Fibroblast of the aortic adventitia (primary cell): ENCODE measurements at places on chromosomes 16 and 17. TPM values are rescaled to one million over a fixed set of nuclear protein-coding genes. Genes with fewer than 3 reads are reported as not detected.

DNA sequence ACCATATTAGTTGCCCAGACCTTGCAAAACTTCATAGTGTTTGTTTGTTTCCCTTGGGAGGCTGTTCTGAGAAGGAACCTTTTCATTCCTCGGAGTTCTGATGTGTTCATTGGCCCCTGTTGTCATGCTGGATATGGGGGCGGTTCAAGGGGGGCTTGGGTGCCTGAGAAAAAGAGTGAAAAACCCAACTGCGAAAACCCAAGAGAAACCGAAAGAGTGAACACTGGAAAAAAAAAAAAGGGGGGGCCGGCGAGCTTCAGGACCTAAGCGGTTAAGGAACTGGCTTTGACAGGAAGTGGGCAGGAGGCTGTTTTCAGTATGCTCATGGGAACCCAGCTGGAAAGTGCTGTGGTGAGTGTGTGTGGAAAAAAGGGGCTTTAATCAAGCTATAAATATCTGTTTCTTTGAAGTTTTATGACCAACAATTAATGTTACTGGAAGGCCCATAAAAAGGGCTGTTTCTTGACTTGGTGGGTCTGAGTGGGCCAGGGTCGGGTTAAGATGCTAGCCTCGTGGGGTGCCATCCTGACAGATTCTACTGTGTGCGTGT is 510.7 kb downstream of the MAF start:
- DNase-seq, result no peak

GRCh38 chr17:6304894-6305612 is 129.9 kb downstream of the AIPL1 start:
- no peak for DNase-seq

DNA sequence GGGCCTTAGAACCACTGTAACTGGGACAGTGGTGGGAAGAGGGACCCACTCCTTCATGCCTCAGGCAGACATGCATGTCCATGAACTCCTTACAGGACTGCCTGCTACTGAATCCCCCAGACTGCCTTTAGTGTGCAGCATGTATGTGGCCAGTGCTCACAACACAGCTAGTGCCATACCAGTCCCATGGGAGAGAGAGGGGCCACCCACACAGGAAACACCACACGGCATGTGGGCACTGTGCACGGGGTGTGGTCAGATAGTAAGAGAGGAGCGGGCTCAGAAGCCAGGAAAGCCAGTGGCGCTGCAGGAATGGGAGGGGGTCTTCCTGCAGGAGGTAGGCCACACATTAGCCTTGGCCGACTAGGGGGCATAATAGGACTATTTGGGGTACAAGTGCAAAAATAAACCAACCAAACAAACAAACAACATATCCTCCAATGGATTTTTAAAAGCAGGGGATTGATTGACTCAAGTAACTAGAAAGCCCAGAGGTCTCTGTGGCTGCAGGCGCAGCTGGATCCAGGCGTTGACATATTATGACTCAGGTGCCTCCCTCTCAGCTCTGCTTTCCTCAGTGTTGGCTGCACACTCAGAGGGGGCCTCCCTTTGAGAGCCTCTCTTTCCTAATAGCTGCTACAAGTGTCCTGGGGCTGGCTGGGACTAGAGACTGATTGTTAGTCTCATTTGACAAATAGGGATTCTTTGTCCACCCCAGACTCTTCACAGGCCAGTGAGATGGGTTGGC is 104.4 kb downstream of the AMFR start:
- no peak for DNase-seq

DNA sequence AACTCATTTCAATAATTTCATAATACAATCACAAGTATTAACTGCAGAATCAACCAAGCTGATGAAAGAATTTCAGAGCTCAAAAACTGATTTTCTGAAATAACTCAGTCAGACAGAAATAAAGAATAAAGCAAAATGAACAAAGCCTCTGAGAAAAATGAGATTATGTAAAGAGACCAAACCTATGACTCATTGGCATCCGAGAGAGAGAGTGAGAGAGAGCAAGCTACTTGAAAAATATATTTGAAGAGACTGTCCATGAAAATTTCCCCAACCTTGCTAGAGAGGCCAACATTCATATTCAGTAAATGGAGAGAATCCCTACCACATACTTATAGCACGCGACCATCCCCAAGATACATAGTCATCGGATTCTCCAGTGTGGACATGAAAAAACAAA is 1376.4 kb downstream of the CDH11 start:
- no peak for DNase-seq

GRCh38 chr17:63405741-63406261 is 40.3 kb downstream of the CYB561 start:
- peak; percentile 86 for DNase-seq

DNA sequence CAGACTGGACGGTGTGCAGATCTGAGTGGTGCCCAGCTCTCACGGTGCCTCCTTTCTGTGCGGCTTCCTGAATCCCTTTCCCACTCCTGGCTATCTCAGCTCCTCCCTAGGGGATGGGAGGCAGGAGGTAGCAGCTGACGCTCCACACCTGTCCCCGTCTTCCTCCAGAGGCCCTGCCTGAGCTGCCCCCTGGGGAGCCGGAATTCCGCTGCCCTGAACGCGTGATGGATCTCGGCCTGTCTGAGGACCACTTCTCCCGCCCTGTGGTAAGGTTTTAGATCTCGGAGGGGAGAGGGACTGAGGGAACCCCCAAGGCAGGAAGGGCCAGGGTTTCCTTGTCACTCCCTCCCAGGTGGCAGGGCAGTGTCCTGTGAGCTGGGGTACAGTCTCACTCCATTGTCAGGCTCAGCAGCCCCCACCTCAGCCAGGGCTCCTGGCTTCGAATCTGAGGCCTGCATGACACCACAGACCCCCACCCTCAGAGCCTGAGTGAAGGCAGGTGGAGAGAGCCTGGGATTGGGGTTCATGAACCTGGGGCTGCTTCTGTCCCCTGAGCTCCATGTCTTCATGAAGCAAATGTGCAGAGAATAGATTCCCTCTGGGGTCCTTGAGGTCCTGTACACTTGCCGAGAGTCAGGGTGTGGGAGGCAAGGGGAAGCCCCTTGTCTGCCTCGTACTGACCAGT is 6.6 kb downstream of the DEF8 start:
- no peak for DNase-seq

GRCh38 chr16:726438-727290 is at the start of the genes CCDC78 and HAGHL:
Gene CCDC78 (minus strand): TSS chr16:726443. CDS start chr16:726367, 76 bp downstream.
Gene HAGHL (plus strand): TSS chr16:727106. CDS start chr16:727510, 404 bp downstream.
- no peak for DNase-seq

ODAD4 gene
- 0.16 and 1.2 TPM in 2 replicates for total RNA-seq

ZFP1 gene
- total RNA-seq, result 9.2 and 16.2 TPM in 2 replicates

PYDC1 gene
- not detected in 2 replicates for total RNA-seq

MYH3 gene
- total RNA-seq, result 0.45 and 1.1 TPM in 2 replicates
